ENCODE measurements at places on chromosomes 4 and X. TPM values are rescaled to one million over a fixed set of nuclear protein-coding genes. Genes with fewer than 3 reads are reported as not detected.

HPGDS gene
- not detected for total RNA-seq

GRCh38 chrX:35090801-35091200 lies 148.2 kb downstream of the FAM47B start:
- no peaks in the 10 kb centered on the region for H3K36me3 ChIP-seq
- DNase-seq: no peak
- H3K27ac ChIP-seq: no peak overlapping the region
- H3K4me3 ChIP-seq: no peak overlapping the region

DNA sequence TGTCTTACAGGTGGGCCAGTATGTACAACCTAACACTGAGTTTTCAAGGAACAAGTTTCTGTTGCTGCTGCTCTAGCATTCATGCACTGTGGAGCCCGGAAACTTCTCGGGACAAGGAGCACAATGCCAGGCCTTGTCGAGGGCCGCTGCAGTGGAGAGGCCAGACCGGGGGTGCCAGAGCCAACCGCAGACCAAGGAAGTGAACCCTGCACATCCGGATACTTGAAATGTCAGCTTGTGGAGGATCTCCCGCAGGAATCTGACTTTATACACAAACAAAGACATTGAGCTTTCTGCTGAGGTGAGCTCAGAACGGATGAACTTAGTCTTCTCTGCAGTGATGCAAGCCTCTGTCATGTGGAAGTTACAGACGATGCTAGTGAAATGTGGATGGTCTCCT lies 99.5 kb downstream of the ZNF827 start:
- peaks cover 7% of the 10 kb centered on the region for H3K36me3 ChIP-seq
- H3K27me3 ChIP-seq: no peaks in the 10 kb centered on the region
- peaks cover 7% of the 10 kb centered on the region for H3K4me1 ChIP-seq
- H3K27ac ChIP-seq: no peak overlapping the region
- no peak overlapping the region for H3K4me3 ChIP-seq

- no peaks in the 10 kb centered on the region for H3K36me3 ChIP-seq
- no peaks in the 10 kb centered on the region for H3K4me1 ChIP-seq
- H3K4me3 ChIP-seq: no peak overlapping the region
These were observed 108.2 kb upstream of the BRWD3 start for GRCh38 chrX:80917919-80918318.

DNA sequence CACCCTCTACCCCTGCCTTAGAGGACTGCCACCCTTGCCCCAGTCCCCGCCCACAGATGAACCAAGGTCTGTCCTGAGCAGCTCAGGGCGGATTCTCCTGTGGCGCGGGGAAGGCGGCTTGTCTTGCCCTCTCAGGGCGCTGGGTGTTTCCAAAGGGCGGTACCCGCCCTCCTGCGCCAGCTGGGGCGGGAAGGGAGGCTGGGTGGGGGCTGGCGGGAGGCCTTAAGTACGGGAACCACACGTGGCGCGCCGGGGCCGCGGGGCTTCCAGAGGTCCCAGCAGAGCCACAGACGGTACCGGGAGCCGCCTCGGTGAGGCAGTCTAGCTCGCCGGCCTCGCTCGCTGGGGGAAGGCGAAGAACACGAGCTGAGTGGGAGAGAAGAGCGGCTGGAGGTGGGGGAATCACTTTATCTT lies 361.1 kb downstream of the MID1IP1 start:
- no peak overlapping the region for H3K27ac ChIP-seq
- H3K27me3 ChIP-seq: no peaks in the 10 kb centered on the region
- H3K4me1 ChIP-seq: peaks cover 7% of the 10 kb centered on the region
- no peak for DNase-seq
- H3K36me3 ChIP-seq: no peaks in the 10 kb centered on the region

GRCh38 chrX:2576793-2577192 lies 76.0 kb upstream of the DHRSX start:
- H3K4me3 ChIP-seq: no peak overlapping the region
- H3K27ac ChIP-seq: no peak overlapping the region
- H3K36me3 ChIP-seq: no peaks in the 10 kb centered on the region
- no peaks in the 10 kb centered on the region for H3K4me1 ChIP-seq
- H3K27me3 ChIP-seq: peaks cover 28% of the 10 kb centered on the region

DNA sequence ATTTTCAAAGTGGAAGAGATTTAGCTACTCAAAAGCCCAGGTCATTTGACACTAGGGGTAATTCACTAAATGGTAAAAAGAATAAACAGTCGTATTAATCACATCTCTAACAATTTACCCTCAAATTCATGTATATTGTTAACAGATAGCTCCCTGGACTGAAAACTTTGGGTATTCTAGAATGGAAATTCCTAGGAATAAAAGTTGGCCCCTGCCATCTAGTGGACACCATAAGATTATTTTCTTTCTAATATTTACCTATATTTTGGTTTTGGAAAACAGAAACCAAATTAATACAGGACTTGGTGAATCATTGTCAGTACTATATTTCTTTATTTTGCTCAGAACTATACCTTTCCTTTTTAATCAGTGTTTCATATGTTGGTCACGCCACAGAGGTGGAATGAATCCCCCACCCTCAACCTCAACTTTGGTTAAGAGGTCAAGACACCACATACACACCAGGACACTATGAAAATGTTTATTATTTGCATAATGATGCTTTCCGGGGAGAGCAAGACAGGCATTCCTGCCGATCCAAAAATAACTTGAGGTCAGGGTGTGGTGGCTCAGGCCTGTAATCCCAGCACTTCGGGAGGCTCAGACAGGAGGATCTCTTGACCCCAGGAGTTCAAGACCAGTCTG lies 96.2 kb upstream of the APOOL start:
- no peak overlapping the region for H3K27ac ChIP-seq
- H3K27me3 ChIP-seq: no peaks in the 10 kb centered on the region
- H3K4me3 ChIP-seq: no peak overlapping the region
- H3K36me3 ChIP-seq: no peaks in the 10 kb centered on the region
- no peaks in the 10 kb centered on the region for H3K4me1 ChIP-seq

GRCh38 chr4:98568941-98569663 lies 89.3 kb downstream of the TSPAN5 start:
- H3K36me3 ChIP-seq: no peaks in the 10 kb centered on the region
- no peak overlapping the region for H3K27ac ChIP-seq
- DNase-seq: no peak
- H3K4me1 ChIP-seq: no peaks in the 10 kb centered on the region
- no peak overlapping the region for H3K4me3 ChIP-seq
- H3K27me3 ChIP-seq: no peaks in the 10 kb centered on the region

DNA sequence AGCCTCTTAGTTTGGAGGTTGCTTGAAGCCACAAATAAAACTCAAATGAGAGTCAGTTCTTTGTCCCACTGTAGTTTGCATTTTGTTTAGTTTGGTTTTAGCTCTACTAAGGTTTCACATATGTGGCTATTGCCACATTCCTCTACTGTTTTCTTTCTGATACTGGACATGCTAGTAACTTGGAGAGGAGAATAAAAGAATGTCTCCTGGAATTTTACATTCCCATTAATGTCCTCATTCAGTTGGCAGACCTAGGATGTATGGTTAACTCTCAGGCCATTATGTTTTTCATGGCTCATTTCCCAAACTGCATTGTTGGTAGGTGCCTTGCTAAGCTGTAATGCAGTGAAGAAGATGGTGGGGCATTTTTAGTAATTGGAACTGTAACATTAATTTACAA lies 29.9 kb downstream of the UPRT start:
- H3K36me3 ChIP-seq: peaks cover 22% of the 10 kb centered on the region
- H3K4me3 ChIP-seq: no peak overlapping the region
- no peaks in the 10 kb centered on the region for H3K27me3 ChIP-seq
- no peak for DNase-seq
- no peaks in the 10 kb centered on the region for H3K4me1 ChIP-seq

All from CD4-positive, alpha-beta T cell (primary cell).